ENCODE measurements at places on chromosomes 12 and 14.

DNA sequence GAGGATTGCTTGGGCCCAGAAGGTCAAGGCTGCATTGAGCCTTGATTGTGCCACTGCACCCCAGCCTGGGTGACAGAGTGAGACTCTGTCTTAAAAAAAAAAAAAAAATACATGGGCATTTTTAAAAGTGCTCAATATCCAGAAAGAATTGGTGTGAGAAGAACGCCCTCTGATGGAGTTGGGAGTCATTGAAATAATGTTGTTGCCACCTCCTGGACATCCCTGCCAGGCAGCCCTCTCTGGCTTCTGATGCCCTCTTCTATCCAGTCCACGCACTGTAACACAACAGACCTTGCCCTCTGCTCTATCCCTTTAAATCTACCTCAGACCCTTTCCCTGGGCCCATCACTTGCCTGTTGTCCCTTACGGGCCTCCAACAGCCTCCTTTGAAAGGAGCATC, 4.9 kb downstream of the PTGDR start:
- DNase-seq = no peak

DNA sequence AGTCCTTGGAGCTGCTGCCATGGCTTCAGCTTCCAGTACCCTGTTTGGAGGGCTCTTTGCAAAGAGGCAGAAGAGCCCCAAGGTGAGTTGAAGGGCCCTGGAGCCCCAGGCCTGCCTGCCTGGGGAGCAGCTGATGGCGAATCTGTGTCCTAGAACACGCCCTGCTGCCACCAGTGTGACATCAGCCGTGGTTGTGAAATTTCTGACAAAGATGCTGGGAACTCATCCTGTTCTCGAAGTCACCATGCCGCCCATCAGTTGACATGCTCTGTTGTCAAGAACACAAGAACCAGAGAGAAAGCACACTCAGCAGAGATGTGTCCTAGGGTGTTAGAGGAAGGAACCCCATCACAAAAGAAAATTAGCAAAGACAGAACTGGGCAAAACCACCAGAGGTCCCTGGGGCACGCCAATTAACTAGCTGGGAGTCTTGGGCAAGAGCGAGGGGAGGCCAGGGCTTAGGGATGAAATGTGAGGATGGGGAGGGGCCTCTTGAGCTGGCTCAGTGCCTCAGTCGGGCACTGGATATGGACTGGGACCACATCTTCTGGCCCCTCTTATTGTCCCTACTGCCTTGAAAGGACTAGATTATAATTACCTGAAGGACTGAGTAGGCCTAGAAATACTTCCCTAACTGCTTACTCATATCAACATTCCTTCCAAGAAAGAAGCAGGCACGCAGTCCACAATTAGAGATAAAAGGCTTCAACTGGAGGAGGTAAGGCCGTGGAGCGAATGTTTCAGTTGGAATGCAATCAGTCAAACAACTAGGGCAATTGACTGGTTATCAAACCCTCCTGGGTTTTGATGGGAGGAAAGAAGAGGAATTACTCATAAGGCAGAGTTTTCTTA, 163.1 kb downstream of the CACNA1C start:
- DNase-seq = no peak

- DNase-seq = no peak
Measured at GRCh38 chr14:51295646-51296263, 55.7 kb downstream of the TMX1 start.

DNA sequence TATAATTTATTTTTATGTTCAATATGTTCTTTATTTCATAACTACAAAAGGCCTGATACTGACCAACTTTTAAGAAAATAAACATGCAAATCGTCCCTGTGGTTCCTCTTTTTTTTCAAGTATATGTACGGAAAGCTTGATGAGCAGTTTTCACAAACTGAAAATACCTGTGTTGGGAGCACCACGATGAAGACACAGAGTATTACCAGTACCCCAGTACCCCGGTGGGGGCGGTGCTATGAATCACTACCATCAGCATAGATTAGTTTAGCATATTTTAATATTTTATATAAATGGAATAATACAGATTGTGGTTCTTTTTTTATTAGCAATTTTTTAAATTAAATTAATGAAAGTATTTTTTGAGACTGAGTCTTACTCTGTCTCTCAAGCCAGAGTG, 7.0 kb downstream of the B4GALNT3 start:
- no peak for DNase-seq

GRCh38 chr14:104769324-104770071, 16.6 kb downstream of the SIVA1 start:
- DNase-seq = no peak

DNA sequence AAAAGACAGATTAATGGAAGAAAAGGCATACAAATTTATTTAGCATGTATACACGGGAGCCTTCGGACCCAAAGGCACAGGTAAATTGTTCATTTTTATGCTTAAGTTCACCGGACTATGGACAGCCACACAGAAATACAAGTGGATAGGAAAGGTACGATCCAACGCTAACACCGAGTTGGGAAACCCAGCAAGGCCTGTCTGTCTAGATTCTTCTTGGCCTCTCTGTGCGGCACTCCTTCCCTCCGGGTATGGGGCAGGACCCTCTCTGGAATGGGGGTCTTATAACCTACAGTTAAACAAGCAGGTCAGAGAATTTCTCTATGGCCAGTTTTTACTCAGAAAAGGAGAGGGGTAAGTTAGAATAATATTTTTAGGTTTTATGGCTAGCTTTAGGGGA, 23.4 kb upstream of the ZDHHC17 start:
- no peak for DNase-seq

- DNase-seq = no peak
Measured at GRCh38 chr14:49849213-49849847, 3.3 kb downstream of the NEMF start.

DNA sequence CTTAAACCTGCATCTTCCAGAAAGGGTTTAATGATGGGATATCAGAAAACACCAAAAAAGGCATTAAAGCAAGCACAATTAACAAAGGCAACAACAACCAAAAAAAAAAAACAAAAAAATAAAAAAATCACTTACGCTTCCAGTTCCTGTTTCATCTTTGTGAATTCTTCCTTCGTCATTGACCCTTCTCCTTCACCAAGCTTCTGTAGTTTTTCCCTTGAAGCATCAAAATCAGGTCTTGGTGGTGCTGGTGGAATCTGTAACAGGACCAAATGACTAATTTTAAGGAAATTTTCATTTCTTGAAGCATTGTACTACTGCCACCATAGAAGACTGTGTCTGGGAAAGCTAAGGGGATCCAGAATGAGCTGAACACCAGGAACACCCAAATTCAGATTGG, 24.5 kb downstream of the SNX6 start:
- DNase-seq = no peak

DNA sequence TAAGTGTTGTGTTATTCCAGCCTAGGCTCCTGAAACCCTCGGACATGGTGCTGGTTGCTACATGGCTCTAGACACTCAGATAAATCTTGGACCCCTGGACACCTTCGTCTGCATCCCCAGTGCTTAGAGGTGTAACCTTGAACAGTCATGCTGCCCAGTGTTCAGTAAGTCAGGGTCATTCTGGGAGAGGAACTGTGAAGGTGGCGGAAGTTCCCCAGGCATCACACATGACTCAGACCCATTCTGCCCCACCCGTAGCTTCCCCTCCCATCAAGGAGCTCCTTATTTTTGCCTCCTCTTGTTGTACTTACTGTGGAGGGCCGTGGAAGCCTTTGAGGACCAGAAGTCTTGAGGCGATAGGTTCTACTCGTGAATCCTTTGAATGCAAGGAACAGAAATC, 18.1 kb upstream of the SSPN start:
- no peak for DNase-seq

All from NCI-H1092 (cell line).